ENCODE measurements at places on chromosomes 1 and 21.

- no peak overlapping the region for H3K27ac ChIP-seq
- no peak overlapping the region for H3K4me3 ChIP-seq
- no peaks in the 10 kb centered on the region for H3K36me3 ChIP-seq
- no peaks in the 10 kb centered on the region for H3K27me3 ChIP-seq
- no peak for DNase-seq
- no peaks in the 10 kb centered on the region for H3K4me1 ChIP-seq
These were observed 568.9 kb upstream of the ADGRL4 start for GRCh38 chr1:79575424-79575823.

DNA sequence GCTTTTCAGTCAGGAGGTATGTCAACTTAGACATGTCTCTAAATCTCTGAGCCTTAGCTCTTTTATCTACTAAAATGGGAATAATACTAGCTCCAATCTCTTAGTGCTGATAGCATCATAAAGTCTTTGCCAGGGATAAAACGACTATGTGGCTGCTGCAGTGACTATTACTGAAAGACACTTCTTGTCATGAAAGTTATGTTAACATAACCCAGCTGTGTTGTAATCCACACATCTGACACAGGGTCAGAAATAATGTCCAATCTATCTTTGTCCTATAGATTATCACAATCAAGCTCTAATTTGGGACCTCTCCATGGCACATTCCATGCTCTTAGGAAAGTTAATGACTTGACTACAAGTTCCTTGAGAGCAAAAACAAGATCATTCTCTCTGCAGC, 62.8 kb downstream of the JAK1 start:
- H3K4me1 ChIP-seq: peaks cover 3% of the 10 kb centered on the region
- H3K27ac ChIP-seq: no peak overlapping the region
- no peaks in the 10 kb centered on the region for H3K27me3 ChIP-seq
- no peaks in the 10 kb centered on the region for H3K36me3 ChIP-seq
- DNase-seq: no peak
- no peak overlapping the region for H3K4me3 ChIP-seq

DNA sequence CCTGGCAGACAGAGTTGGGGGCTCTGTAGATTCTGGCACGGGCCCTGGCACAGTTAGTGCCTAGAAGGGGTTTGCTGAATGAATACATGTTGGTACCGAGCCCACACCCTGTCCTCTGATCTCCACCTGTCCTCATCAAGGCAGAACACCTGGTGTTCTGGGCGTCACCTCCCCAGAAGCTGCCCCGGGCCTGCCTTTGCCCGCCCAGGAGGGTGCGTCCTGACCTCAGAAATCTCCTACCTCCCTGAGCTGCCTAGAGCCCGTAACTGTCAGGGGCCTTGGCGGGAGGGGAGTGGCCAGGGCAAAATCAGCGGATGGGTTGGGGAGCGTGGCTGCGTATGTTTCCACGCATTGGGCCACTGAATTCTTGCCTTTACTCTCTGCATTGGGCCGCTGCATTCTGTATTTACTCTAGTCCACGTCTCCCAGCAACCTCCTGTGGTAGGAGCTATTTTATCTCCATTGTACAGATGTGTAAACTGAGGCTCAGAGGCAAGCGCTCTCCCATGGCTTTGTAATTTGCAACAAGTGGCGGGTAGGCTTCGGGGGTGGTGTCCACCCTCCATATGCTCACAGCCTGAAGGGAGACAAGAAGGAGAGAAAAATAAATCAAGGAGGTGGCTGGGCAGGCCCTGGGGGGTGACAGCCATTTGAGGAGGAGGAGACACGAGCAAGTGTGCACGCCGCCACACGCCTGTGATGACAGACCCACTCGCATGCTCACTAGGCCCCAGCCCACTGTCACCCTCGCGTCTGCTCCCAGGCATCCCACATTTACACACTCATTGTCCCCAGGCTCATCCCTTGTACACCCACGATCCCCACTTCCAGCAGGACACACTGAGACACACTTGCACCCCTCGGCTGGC, 95.7 kb upstream of the WNT4 start:
- H3K27me3 ChIP-seq: no peaks in the 10 kb centered on the region
- H3K36me3 ChIP-seq: no peaks in the 10 kb centered on the region
- H3K27ac ChIP-seq: no peak overlapping the region

GRCh38 chr1:39960431-39960958, 5.5 kb downstream of the MFSD2A start:
- no peaks in the 10 kb centered on the region for H3K27me3 ChIP-seq
- H3K36me3 ChIP-seq: no peaks in the 10 kb centered on the region
- peak overlapping the region; percentile 10 for H3K27ac ChIP-seq
- no peaks in the 10 kb centered on the region for H3K4me1 ChIP-seq
- no peak overlapping the region for H3K4me3 ChIP-seq

DNA sequence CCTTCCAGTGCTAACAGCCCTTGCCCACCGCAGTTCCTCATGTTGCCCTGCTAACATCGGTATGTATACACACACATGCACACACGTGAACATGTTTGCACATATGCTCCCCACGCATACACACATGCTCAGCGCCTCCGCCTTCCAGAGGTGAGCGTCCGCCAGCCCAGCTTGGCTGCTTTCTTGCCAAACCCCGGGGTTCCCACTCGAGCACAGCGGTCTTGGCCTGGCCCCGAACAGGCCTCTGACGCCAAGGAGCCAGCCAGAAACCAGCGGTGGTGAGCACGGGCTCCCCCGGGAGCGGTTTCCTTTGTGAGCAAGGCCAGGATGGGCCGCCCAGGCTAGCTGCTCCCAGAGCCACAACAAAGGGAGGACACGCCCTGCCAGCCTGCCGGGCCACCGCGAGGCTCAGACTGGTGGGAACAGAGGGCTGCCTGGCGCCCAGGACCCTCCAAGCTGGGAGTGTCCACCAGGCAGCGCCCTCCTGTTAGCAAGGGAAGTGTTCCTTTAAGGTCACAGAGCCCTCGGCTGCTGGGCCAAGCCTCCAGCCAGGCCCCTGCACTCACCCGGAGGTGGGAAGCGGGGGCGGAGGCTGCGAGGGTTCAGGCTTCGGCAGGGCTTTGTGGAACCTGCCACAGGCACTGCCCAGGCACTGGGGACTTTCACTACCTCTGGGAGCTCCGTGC, 65.4 kb downstream of the ALPL start:
- no peak overlapping the region for H3K4me3 ChIP-seq
- no peak overlapping the region for H3K27ac ChIP-seq
- H3K4me1 ChIP-seq: peaks cover 3% of the 10 kb centered on the region

DNA sequence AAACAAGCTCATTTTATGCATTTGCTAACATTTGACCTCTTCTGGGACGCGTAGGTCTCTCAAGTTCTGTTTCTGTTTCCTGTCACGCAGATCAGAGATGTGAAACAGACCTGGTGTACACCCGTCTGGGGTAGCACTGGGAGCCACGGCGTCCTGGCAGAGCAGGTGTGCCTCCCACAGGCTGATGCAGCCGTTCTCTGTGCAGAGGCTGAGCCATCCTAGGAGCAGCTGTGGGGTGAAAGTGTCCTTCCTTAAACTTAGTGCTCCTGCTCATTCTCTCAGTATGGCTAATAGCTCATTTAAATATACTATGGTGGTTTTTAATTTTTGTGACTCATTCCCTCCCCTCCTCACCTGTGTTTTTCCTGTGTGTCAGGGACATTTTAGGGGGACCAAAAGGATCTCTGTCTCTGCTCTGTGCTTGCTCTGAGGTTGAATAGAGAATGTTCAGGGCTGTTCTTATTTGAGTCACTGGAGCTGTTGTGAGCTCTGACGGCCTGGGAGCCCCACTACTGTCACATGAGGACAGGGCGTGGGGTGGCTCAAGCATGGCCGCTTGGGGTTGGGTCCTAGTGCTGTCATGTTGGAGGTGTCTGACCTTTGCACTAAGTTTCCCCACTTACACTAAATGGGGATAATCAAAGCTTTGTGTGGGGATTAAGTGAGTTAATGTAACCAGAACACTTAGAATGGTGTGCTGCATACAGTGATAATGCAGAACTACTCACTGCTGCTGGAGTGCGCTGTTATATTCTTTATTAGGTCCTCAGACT, 43.0 kb downstream of the GALNT2 start:
- no peak overlapping the region for H3K27ac ChIP-seq
- H3K27me3 ChIP-seq: no peaks in the 10 kb centered on the region
- no peak overlapping the region for H3K4me3 ChIP-seq
- H3K36me3 ChIP-seq: no peaks in the 10 kb centered on the region

- H3K4me3 ChIP-seq: no peak overlapping the region
- no peak overlapping the region for H3K27ac ChIP-seq
- H3K36me3 ChIP-seq: no peaks in the 10 kb centered on the region
- H3K27me3 ChIP-seq: no peaks in the 10 kb centered on the region
- DNase-seq: no peak
- no peaks in the 10 kb centered on the region for H3K4me1 ChIP-seq
These were observed 182.9 kb downstream of the PRDM16 start for GRCh38 chr1:3251807-3252428.

DNA sequence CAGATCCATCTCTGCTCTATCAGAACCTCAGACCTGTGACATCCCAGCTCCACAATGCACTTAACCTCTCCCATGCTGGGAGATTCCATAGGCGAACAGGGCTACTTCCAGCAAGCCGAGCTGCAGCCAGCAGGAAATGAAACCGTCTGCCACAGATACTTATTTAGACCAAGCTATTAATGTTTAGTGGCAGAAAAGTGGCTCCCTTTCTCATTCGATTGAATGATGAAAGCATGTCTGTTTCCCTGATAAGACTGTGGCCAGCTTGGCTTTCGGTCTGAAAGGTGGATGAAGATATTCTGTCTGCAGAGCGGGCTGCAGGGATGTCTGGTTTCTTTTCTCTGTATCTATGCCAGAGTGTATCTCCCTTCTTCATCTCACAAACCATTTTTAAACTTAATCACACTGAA, 146.4 kb downstream of the GREM2 start:
- no peaks in the 10 kb centered on the region for H3K27me3 ChIP-seq
- H3K4me1 ChIP-seq: no peaks in the 10 kb centered on the region
- no peak for DNase-seq
- H3K27ac ChIP-seq: no peak overlapping the region
- no peaks in the 10 kb centered on the region for H3K36me3 ChIP-seq

GRCh38 chr1:26861889-26862378, 1.0 kb upstream of the SFN start:
- no peaks in the 10 kb centered on the region for H3K4me1 ChIP-seq
- H3K4me3 ChIP-seq: no peak overlapping the region
- DNase-seq: peak; percentile 44
- H3K36me3 ChIP-seq: no peaks in the 10 kb centered on the region
- H3K27me3 ChIP-seq: no peaks in the 10 kb centered on the region

- H3K27me3 ChIP-seq: no peaks in the 10 kb centered on the region
- no peaks in the 10 kb centered on the region for H3K36me3 ChIP-seq
- DNase-seq: no peak
- H3K4me3 ChIP-seq: no peak overlapping the region
- no peak overlapping the region for H3K27ac ChIP-seq
These were observed 29.1 kb upstream of the SCCPDH start for GRCh38 chr1:246695136-246695535.

DNA sequence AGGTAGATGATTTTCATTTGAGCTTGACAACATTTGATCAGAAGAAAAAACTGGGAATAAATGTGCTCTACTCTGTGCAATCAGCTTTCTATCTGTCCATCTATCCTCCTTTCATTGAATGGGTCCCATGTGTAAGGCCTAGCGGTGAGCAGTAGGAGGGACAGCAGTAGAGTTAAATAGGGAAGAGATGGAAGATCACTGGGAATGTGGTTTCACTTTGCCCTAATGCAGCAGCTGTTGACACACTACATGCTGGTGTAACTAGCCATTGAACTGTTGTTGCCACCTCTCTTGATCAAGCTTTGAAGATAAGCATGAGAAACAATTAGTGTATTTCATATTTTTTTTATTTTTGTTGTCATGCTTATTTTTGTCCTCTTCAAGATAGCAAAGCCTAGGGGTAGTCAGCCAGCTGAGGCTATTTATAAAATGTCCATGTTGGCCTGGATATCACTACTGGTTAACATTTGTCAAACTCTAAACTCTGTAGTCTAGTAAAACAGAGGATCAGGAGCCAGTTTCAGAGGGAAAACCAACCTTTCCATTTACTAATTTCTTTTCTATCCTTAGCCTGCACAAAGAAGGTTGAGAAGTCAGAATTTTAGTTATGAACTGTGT, 41.9 kb downstream of the CACNA1E start:
- no peaks in the 10 kb centered on the region for H3K36me3 ChIP-seq
- no peak for DNase-seq
- H3K4me3 ChIP-seq: no peak overlapping the region
- no peaks in the 10 kb centered on the region for H3K4me1 ChIP-seq
- no peak overlapping the region for H3K27ac ChIP-seq
- no peaks in the 10 kb centered on the region for H3K27me3 ChIP-seq

DNA sequence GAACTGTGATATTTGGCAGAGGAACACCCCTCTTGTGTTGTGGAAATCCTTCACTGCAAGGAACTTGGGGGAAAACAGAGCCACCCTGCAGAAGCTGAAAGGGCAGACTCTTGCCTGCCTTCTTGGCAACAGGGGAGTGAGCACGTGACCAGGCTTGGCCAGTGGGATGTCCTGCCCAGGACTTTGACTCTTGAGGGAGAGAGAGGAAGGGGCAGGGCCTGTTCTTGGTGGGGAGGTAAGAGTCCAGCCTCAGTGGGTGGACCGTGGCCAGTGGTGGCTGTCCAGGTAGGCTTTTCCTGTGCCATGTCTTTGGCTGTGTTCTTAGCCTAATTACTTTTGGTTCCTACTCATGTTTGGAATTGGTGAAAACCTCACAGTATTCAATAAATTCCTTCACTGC, 8.6 kb upstream of the AK2 start:
- H3K4me1 ChIP-seq: no peaks in the 10 kb centered on the region
- no peak overlapping the region for H3K4me3 ChIP-seq
- H3K36me3 ChIP-seq: no peaks in the 10 kb centered on the region
- peak; percentile 76 for DNase-seq

DNA sequence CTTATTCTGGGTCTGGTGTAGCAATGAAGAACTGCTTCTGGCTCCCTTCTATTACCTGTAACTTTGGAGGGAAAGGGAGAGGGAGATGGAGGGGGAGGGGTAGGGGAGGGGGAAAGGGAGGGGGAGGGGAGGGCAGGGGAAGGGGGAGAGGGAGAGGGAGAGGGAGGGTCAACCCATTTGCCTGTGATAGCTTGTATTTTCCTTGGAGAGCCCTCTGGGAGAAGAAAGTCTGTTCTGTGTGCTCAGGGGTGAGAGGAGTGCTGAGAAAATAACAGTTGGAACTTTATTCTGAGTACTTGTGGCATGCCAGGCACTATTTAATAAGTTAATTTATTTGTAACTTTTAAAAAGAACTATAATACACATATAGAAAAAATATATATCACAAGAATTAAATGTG, 70.7 kb upstream of the TSPAN2 start:
- H3K27ac ChIP-seq: no peak overlapping the region
- no peak overlapping the region for H3K4me3 ChIP-seq
- no peaks in the 10 kb centered on the region for H3K36me3 ChIP-seq
- H3K4me1 ChIP-seq: no peaks in the 10 kb centered on the region
- no peaks in the 10 kb centered on the region for H3K27me3 ChIP-seq

DNA sequence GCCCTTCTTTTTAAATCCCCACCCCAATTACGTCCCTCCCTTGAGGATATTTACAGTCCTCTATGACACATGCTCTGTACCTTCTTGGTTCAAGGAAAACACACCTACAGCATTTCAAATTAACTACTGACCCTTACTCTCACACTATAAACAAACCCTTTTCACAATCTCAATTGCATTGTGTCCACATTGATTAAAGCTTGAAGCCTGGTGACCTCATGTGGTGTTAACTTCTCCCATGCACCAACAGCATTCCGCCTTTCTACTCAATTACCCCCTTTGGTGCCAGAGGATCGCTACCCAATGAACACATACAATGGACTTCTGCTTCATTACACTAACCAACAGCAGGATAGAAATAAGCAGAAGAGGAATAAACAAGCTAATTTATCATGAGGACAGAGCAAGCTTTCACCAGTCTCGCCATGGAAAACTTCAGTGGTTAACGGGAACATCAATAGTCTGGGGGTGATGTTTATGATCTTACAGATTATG, 15.2 kb downstream of the WLS start:
- no peak for DNase-seq
- H3K4me3 ChIP-seq: no peak overlapping the region
- no peak overlapping the region for H3K27ac ChIP-seq
- no peaks in the 10 kb centered on the region for H3K36me3 ChIP-seq
